Left hindlimb (tissue), 1 donor: ENCODE measurements at places on chromosomes 6 and 20.

DNA sequence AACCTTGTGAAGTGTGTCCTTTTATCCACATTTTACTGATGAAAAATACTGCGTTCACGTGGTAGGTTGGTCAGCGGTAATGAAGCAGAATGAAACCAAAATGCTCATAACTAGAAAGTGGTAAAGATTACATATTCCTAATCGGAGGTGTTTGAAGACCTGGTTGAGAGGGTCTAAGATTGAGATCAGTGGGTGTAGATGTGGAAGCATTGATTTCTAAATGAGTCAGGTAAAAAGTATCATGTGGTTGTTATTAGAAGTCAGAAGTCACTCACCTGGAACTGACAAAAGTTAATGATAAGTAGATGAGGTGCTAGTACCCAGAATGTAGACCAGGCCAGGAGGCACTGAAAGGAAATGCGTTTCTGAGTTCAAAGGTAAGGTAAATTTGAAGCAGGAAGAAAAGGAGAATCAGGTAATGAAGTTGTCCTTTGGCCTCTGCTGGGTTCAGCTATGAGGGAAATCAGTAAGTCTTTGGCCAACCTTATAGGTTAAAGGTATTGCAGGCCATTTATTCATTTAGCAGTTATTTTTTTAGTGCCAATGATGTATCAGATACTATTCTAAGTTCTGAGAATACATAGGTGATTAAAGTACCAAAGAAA lies 31.2 kb downstream of the FAM83B start:
- DNase-seq, result no peak

- no peak for DNase-seq
These were observed 229.8 kb upstream of the SASH1 start for GRCh38 chr6:148112851-148113319.

- no peak for DNase-seq
These were observed 16.6 kb upstream of the BTBD3 start for GRCh38 chr20:11901127-11901526.

DNA sequence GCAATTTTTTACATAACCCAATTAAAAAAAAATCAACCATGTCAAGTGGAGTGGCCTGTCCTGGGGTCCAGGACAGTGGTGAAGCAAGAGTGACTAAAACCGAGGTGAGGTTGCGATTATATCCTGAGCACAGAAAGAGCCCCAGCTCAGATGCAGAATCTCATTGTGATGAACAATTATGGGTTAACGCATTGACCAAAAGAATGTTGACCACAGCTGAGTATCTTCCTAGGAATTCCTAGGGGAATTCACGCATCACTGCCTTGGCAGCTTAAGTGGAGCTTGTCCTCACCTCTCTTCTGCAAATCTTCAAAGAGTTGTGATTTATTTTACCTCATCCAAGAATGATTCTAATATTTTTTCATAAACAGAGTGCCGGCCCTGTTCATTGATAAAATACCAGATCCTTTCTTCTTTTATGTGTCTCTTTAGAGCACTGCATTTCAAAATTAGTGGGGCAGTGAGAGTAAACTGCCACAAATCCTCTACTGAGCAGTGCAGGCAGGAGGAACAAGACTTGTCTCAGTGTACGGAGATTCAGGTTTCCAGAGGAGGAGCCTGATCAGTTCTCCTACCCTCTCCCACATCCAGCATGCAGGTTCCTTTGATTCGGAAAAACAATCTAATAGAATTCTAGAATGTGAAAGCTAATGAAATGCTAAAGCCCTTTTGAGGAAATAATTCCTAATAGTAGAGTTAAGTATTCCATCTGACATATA lies 60.1 kb upstream of the ZNF184 start:
- no peak for DNase-seq

GRCh38 chr6:126267626-126268025 lies 72.3 kb upstream of the CENPW start:
- no peak for DNase-seq

DNA sequence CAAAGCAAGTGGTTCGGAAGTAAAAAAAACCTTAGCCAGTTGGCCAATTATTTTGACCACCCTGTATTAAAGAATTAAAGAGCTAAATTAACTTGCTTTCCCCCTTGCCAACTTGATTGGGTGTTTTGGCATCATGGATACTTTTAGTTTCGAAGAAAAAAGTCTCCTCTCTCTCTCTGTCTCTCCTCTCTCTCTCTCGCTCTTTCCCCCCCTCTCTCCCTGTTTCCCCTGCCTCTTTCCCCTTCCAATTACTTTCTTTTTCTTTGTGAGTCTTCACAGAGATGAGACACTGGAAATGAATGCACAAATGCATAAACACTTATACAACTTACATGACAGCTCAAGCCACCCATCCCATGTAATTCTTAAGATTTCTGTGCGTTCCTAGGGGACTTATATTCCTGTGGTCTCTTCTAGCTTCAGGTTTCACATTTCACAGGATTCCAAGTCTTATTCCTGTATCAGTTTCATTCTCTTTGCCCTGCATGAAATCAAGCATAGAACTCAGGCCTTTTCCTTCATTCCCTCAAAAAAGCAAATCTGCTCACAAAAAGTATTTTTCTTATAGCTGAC lies 32.9 kb upstream of the EYA4 start:
- DNase-seq, result no peak

- no peak for DNase-seq
These were observed 80.7 kb upstream of the PTPRK start for GRCh38 chr6:128601060-128601459.

GRCh38 chr6:110039364-110039980 lies 61.4 kb downstream of the GPR6 start:
- DNase-seq, result peak; percentile 84

GRCh38 chr20:39112178-39112743 lies 150.1 kb downstream of the DHX35 start:
- peak; percentile 47 for DNase-seq

DNA sequence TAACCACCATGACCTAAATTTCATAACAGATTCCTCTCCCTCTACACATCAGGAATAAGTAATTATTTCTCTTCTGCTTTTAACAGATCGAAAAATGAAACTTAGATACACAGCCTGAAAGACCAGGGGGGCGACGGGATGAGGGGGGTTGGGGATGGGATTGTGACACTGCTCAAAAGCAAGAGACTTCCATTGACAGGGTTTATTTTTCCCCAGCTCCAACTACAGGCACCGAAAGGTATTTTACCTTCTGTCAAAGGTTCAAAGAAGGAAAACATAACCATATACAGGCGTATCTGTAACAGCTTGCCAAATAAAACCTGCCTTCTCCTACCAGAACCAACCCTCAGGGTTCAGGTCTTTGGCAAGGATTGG lies 1.3 kb downstream of the EPHA7 start:
- DNase-seq, result peak; percentile 35

DNA sequence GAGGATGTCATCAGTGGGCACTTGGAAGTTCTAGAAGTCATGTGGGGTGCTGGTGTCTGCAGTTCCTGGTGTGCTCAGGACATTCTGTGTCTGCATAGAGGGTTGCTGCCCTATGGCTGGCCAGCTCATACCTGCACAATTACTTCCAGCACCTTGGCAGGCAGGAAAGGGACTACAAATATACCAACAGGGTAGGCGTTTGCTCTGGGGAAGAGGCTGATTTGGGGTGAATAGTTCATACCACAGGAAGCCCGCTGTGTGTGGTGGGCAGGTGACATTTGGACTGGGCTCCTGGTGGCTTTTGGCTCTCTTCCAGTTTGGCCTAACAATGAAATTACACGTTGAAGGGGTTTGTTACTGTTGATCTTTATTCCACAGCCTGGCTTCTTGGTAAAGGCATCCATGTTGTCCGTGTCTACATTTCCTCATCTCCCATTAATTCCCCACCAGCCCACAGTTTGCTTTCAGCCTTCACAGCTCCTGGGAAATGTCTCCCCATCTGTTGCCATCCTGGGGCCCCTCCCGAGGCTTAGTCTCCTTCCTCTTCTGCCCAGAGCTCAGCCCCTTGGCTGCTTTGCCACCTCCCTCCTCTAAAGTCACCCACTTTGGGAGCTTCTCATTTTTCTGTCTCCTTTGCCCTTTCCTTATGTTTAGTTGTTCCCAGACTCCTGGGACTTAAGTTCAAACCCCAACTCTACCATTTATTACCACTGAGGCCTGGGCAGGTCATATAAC lies 88.1 kb downstream of the RSPH3 start:
- no peak for DNase-seq

DNA sequence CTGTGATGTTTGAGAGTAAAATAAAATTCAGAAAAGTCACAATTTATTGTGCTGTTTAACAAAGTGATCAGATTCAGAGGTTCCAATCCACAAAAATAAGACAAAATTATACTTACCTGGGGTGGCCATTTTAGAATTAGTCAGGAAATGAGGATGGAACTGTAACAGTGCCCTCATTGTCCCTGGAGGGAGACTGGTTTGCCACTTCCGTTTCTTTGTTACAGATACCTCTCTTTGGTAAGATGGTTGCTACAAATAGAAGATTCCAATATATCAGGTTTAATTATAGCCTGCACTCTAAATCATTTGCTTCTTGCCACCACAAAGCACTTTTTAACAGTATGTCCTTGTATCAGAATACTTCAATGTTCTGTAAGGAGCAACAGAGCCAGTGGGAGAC lies 95.6 kb downstream of the CTNNBL1 start:
- no peak for DNase-seq

- no peak for DNase-seq
These were observed 102.9 kb upstream of the SIRPA start for GRCh38 chr20:1792274-1792673.

GRCh38 chr6:6631534-6632276 lies 43.2 kb downstream of the LY86 start:
- DNase-seq, result no peak

DNA sequence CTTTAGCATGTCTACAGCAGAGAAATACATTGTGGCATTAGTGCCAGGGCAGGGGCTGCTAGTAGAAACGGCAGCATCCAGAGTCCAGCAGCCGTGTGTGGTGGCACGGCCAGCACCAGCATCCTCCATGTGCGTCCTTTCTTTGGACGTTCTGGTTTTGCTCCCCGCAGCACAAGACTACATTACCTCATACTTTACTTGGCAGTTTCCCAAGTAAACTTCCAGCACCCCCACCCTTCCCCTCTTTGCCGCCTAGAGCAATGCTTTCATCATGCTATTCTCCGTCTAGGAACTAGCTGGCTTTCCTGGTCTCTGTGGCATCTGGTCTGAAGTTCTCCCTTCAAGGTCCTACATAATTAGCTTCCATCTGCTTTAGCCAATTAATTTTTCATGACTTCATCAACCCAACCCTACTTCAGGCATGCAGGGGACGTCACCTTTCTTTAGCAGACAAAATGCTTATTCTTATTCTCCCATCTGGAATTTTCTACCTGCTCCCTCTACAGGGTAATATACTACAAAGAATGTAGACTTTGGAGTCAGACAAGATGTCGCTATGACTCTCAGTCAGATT lies 67.6 kb downstream of the BLOC1S5 start:
- no peak for DNase-seq

DNA sequence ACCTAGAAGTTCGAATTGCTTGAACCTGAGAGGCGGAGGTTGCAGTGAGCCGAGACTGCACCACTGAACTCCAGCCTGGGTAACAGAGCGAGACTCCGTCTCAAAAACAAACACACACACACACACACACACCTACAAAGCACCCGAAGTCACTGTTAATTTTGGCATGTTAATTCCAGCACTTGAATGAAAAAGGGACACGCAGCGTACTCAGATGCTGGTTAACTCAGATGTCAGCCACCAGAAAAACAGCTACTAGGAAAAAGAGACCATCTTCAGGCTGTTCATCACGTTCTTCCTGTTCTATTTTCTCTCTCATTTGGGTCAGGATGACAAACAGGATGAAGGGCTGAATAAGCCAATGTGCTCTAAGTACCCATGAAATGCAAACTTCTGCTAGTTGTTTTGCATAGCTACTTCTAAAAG lies 46.9 kb downstream of the BLOC1S5 start:
- no peak for DNase-seq

DNA sequence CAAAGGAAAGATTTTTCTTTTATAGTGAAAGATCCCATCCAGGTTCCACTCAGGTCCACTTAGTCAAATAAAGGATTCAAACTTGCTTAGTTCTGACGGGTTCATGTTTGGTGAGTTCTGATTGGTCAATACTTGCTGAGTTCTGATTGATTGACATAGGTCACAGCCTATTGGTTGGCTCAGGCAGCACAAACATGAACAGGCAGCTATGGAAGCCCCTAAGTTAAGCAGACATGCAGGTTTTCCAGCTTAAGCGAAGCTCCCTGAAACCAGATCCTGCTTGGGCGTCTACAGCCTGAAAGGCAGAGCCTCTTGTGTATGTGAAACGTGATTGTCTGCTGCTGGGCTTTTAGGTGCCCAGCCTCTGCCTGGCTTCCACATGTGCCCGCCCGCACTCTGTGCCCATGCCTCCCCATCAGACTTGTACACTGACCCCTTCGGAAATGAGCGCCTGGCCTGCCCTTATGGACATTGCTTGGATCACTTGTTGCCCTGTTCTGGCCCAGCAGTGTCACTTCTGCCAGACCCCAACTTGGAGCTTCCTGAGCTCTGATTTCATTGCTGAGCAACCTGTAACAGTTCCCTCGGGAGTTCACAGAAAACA lies 45.4 kb upstream of the ECI2 start:
- DNase-seq, result no peak

DNA sequence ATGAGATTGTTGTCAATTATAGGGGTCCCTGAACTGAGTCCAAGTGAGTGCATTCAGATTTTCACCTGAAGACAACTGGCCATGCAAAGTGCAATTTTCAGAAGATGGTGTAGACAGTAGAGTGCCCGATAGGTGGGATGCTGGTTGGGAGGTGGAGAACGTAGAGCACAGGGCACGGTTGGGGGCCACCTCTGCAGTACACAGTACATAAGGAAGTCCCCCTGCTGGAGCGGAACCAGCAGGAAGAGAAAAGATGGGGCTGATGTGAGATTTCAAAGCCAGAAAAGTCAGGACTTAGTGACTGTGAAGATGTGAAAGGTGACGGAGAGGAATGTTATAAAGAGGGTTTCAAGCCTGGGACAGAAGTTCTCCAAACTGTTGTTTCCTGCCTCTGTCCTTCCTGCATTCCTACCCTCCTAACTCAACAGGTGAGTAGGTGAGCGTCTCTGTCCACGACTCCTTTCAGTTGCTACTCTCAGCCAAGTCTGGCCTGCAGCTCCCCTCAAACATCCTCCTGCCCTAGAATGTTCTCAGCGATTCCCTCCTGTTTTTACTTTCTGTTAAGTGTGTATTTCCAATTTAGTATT lies 330.8 kb downstream of the PRL start:
- DNase-seq, result no peak

DNA sequence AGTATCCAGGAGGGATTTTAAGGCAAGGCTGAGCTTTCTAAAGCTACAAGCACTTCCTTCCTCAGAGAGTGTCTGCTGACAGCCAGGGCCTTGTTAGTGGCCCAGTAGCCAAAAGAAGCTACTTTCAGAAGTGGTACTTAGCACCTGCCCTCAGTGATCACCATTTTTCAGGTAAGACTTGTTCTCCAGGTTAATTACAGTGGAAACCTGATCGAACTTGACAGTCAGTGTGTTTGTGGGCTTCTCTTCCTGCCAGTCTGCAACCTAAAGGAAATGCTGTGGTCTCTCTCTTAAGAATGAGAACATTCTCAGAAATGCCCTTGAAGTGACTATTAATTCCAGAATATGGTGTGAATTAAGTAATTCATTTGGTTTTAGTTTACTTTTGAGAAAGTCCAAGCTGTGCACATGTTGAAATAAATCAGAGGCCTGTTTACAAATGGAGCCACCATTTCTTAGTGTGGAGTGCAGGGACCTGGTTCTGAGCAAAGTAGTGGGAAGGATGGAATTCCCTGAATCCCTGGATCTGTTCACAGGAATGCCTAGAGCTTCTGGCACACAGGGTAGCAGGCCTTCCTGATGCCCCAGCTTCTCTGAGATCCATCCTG lies 185.3 kb upstream of the AGPAT4 start:
- DNase-seq, result no peak

GRCh38 chr20:57062696-57063270 lies 203.7 kb downstream of the BMP7 start:
- peak; percentile 4 for DNase-seq

- DNase-seq, result no peak
These were observed 816 bp upstream of the MAN1A1 start for GRCh38 chr6:119350202-119350951.
